Dermis microvascular lymphatic vessel endothelial cell (primary cell): ENCODE measurements at places on chromosomes 2 and 18. TPM values are rescaled to one million over a fixed set of nuclear protein-coding genes. Genes with fewer than 3 reads are reported as not detected.

DNA sequence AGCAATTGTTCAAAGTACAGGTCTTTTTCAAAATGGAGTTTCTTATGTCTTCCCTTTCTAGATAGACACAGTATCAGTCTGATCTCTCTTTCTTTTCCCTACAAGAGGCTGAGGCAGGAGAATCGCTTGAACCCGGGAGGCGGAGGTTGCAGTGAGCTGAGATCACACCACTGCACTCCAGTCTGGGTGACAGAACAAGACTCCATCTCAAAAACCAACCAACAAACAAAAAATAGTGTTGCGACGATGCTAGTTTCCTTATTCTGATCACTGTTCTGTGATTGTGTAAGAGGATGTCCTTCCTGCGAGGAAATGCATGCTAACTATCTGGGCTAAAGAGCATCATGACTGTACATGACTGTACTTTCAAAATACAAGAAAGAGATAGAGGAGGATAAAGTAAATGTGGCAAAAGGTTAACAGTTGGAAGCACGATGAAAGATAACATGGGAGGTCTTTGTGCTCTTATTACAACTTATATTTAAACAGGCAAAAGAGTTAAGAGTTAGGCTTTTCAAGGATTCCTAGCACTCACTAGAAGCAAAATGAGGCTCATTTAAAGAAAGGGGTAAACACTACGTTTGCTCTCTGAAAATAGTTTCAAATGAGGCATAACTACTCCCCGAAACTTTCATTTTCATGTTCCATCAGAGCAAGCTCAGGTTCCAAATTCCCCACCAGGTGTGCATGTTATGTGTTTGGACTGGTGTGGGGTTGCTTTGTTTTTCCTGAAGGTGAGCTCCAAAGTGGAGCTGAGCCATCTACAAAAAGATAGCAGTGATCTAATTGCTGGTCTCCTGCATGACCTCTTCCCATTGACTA lies 23.8 kb downstream of the SOWAHC start:
- peak; percentile 65 for DNase-seq

DNA sequence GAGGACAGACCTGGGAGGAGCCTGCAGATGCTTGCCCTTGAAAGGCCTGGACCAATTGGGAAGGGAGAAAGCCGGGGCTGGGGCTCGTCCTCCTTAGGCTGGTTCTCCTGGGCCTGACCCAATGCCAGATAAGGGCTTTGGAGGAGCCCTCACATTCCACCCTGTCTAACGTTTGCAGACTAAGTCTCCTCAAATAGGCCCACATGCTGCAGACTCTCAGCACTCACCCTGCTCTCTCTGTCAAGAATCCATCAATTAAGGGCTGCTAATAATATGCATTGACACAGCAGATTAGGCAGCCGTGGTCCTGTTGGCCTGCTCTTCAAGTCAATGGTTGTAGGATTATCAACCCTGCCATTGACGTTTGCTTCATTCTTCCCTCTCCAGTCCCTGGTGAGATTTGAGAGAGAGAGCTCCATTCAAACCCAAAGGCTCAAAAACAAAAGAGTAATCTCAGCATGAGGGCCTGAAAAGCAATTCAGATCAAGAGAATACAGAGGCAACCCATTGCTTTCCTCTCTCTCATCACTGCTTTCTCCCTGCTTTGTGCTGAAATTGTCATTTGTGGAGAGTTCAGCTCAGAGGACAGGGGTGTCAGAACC lies 167.6 kb downstream of the INSIG2 start:
- no peak for DNase-seq

The C2orf81 gene
- under 0.01 and 0.13 TPM in 2 replicates for total RNA-seq

GRCh38 chr2:231699006-231699405 lies 9.3 kb upstream of the PTMA start:
- DNase-seq = no peak
